Aorta (tissue), 5 donors: ENCODE measurements at places on chromosomes 2 and 18. TPM values are rescaled to one million over a fixed set of nuclear protein-coding genes. Genes with fewer than 3 reads are reported as not detected.
A peak's percentile ranks its signal among the peaks of the same experiment; 100 is the strongest.

NABP1 gene
- total RNA-seq = 71.8 TPM

DNA sequence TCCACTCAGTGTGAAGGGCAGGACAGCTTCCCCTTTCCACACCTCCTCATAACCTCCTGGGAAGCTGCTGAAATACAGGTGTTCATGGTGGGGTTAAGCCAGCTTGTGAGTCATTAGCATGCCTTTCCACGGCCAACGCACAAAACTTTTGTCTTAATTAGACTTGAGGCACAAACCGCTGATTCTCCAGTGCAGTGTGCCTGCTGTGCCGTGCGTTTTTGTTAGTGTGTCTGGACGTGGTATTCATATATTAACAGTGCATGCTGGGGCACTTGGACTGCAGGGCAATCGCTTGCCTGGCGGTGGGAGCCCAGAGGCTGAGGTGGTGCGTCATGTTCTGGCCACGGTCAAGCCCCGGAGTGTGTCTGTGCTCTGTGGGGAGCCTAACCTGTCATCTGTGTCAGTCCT is 156.2 kb downstream of the SH3RF3 start:
- peak; percentile 48 for DNase-seq

DNA sequence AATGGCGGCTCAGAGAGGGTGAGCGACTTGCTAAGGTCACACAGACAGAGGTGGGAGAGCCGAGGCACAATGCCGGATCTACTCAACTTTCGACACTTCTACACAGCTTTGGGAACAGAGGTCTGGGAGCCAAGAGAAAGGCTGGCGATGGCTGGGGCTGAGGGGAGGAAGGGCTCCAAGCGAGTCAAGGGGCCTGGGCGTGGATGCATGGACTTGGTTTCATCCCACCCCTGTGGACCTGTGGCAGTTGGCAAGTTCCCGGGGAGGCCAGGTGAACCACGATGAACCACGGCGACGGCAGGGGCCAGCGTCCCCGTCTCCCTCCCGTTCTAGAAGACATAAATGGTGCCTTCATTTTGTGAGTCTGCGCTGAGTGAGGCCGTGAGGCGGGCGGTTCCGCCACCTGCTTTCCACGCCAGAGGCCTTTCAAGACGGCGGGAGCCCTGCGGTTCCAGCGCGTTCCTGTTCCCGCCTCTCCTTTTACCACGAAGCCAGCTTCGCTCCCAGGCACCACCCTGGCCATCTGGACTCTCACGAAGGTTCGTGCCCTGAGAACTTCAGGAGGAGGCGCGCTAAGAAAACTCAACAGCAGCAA is 46.7 kb downstream of the EDAR start:
- no peak for DNase-seq

- peak; percentile 45 for DNase-seq
Measured at GRCh38 chr2:176156301-176156806, 753 bp upstream of the HOXD3 start.

- DNase-seq = no peak
Measured at GRCh38 chr2:212727751-212728150, 189.1 kb upstream of the ERBB4 start.

DNA sequence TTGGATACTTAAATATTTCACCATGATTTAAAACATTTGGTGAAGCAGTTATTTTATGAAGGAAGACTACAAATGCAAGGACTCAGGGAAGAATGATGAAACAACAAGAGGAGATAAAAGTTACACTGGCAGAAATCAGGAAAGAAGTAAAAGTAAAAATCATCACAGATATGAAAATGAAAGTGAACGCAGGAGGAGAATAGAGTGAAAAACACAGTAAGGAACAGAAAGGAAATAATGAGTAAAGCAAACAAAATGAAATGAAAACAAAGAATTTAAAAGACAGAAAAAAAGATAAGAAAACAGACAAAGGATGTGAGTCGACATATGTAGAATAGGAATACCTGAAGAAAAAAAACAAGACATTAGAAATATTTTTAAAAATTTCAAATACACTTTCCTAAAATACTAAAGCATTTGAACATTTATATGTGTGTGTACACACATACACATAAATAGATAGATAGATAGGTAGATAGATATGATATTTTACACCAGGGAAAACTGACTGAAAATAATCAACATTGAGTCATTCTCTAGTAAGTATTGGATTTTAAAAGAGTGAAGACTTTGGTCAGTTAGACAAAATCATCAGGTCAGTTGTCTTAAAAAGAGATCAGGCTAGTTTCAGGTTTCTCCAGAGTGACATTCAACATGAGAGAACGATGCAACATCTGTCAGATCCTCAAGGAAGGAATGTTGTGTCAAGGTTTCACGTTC is 12.1 kb upstream of the KDSR start:
- no peak for DNase-seq

DNA sequence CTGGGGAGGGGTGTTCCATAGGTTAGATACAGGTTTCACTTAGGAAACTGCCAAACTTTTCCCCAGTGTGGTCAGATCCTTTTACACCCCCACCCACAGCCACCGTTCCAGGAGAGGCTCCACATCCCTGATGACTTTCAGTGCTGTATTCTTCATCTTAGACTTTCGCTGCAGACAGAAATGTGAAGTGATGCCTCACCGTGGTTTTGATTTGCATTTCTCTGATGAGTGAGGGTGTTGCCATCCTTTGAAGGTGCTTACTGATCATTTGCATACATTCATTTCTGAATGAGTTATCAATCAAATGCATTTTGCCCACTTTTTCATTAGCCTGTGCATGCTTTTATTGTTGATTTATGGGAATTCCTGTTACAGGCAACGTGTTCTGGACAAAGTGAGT is 14.9 kb downstream of the COPS9 start:
- no peak for DNase-seq

DNA sequence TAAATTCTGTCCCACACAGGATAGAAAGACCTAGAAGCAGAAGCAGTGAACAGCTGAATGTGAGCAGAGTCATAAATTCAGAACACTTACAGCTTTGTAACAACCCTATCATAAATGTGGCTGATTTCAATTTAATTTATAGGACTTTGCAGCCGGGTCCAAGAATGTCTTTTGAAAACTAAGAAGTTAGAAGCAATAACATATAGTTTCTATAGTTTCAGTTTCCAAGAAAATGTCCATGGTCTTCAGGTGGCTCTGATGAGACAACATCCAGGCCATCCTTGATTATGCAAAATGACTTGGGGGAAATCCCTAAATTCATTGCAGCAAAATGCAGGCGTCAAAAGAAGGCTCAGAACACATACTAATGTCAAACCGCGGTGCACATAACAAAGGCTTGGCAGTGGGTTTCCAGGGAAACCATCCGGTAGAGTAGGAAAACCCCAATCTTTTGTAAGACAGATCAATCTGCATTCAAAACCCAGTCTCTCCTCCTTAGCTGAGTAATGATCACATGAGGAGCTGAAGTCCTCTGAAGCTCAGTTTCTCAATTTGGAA is 442.2 kb upstream of the ID2 start:
- no peak for DNase-seq
